ENCODE measurements at places on chromosomes 7 and 10.

DNA sequence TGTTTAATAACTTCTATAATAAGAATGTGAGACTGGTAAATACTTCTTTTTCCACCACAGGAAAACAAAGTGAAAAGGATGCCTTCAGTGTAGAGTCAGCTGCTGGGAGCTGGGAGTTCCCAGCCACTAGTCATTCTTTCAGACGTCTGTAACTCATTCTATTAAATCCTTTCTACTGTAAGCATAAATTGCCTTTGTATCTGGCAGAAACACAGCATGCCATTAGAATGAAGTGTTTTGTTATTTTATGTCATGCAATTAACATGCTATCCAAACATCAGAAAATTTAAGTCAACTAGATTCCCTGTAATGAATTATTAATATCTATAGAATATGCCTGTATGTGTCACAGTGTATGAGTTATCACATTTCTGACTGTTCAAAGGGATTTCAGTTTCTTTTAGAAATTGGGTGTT lies 14.3 kb downstream of the BPGM start:
- DNase-seq = no peak

DNA sequence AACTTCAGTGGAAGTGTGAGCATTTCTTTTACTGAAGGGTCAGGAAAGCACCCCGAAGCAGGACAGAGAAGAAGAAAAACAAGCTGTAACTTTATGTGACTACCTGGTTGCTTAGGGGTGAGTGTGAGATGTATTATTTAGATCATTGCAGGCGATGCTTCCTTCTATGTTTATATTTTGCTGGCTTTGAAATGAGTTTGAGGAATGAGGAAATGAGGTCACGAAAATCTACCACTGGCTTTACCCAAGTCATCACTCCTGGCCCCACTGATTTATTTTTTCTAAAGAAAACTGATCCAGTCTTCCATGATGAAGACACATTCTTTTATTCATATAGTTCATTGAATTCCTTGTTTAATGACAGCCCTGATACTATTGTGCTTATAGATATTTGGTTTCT lies 716.6 kb upstream of the FZD8 start:
- no peak for DNase-seq

DNA sequence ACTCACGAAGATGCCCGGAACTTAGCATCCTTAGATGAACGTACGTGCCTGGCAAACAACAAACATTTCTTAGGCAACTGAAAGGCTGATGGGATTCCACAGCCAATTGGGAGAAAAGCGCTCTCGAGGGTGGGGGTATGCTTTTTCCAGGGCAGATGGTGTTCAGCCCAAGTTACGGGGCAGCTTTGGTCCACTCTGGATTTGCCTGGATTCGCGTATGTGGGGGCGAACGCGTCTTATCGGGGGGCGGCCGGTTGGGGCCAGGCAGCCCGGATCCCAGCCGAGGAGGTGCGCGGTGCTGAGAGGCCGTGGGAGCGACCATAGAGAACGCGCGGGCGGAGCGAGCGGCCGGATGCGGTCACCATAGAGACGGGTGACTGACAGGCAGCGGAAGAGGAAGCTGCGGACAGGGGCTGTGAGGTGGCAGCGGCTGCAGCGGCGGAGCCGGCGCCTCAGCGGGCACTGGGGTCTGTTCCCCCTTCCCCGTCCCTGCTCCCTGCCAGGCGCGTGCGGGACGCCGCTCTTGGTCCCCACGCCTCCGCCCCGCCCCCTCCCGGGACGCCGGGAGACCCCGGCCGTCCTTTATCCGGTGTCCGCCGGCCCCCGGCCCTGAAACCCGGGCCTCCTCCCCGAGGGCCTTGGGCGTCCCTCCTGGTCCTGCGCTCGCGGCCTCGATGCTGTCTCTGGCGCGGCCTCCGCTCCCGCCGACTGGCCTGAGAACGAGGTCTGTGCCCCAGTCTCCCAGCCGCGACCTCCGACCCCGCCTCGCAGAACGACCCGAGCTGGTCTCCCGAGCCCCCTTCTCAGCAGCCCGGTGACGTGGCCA lies at the start of gene CHPF2:
Gene CHPF2 (plus strand): TSS at position 393 of the 826 bp plus-strand sequence. CDS start 1,529 bp downstream, outside the sequence.
- peak; percentile 75 for DNase-seq

DNA sequence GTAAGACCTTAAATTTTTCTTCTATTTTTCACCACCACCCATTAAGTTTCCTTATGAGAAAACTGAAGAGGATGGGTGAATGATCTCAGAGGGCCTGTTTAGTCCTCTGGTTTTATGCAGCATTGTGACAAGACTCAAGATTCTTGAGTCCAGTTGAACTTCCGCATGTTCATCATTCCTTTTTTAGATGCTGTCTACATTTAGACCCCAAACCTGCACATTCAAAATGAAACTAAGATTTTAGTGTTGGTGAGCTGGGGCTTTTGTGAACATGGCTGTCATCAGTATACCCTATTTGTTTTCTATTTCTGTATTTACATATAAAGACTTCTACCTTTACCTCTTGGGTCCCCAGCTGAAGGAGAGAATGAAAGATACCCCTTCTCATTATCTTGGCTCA lies 31.1 kb downstream of the NET1 start:
- DNase-seq = no peak

GRCh38 chr7:85103357-85103756 lies 83.5 kb downstream of the SEMA3D start:
- DNase-seq = no peak

DNA sequence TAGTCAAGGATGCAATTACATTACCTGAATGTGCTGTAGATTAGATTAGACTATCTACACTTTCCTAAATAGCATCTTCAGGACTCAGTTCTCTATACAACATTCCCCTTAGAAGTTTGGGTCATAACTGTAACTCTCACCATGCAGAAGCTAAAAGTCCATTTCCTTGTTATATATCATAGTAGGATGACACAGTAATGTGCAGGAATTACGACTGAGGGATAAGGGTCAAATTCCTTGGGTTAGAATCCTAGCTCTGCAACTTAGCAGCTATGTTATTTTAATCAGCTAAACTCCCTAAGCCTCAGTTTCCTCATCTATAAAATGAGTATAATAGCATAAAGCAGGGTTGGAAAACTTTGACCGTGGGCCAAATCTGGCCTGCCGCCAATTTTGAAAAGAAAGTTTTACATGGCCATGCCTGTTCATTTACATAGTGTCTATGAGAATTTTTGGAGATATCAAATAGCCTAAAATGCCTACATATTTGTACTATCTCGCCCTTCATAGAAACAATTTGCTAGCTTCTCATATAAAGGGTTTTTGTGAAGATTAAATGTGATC lies 14.8 kb downstream of the NRCAM start:
- DNase-seq = no peak

- DNase-seq = no peak
These were observed 339.4 kb downstream of the FRMD4A start for GRCh38 chr10:13991353-13991752.
